ENCODE measurements at places on chromosomes 12 and 14.

GRCh38 chr12:77493302-77494168 lies 337.2 kb upstream of the NAV3 start:
- no peak for DNase-seq

DNA sequence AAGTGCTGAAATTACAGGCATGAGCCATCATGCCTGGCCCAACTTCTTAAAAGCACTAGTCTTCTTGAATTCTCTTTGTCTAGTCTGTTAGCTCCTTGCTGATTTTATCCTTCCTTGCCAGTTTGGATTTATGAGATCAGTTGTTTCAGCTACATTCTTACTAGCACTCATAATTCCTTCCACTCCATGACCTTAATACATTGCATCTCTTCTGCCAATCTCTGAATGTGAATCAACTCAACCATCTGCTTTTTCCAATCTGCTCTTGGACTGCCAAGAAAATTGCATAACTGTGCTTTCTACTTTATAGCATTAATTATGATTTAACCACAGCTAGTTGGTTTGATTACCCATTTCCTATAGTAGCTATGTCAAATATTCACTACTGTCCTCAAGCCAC lies 14.9 kb upstream of the HEATR5A start:
- no peak for DNase-seq

GRCh38 chr12:113854385-113855142 lies 111.6 kb downstream of the RBM19 start:
- DNase-seq = no peak

GRCh38 chr14:24846261-24846660 lies 203.7 kb downstream of the STXBP6 start:
- DNase-seq = no peak

GRCh38 chr14:84085493-84085892 lies 1444.5 kb upstream of the FLRT2 start:
- no peak for DNase-seq
